ENCODE measurements at places on chromosomes 7 and 10.

DNA sequence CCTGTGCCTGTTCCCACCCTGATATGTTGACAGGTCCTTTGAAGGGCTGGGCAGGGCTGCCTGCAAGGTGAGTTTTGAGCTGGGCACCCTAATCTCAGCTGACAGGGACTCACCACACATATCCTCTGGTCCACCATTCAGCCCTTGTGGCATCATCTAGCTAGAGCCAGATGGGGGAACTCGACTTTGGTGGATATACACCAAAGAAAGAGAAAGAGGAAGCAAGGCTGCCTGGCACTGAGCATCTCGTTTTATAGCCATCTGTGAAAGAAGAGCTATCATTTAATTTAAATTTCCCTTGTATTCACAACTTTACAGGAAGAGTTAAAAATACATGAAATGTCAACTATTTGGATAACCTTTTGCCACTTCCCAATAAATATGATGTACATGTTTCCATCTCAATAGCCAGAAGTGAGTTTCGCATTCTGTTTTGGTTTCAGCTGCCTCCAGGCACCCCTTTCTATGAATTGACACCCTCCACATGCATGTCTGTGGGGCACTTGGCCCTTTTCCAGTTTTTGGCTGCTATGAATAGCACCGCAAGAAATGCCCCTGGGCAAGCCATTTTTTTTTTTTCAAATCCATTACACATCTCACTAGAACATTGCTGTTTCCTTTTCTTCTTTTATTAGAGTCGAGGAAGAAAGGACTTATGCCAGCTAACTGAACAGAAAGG is 22.9 kb upstream of the GRB10 start:
- DNase-seq: no peak

DNA sequence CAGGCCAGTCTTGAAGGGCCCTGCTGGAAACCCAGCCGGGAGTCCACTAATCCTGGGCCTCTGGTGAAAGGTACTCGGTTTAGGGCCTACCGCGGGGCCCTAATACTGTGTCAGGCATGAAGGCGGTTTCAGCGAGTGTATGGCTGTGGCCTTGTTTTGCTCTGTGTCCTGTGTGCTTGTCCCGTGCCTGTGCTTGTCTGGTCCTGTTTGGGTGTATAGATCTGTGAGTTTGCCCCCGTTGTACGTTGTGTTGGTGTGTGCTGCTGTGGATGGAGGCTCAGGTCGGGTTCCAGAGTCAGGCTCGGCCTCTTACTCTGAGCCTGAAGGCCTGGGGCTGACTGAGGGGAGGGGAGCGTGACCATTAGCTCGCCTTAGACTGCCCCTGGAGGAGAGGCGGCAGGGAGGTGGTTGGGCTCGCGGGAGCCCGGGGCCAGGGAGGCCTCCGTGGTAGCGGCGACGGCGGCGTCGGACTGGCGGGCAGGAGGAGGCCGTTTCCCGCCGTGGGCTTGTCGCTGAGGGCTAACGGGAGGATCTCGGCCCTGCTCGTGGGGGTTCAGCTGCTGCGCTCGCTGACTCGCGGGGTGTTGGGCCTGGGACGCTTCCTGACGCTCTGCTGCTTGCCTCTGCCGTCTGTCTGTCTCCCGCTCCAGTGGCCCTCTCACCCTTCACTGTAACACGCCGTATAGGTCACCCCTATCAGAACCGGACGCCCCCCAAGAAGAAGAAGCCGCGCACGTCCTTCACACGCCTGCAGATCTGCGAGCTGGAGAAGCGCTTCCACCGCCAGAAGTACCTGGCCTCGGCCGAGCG is 2.6 kb downstream of the TLX1 start:
- DNase-seq: no peak

- no peak for DNase-seq
These were observed 273.5 kb downstream of the KLF6 start for GRCh38 chr10:3511483-3511882.

- no peak for DNase-seq
These were observed 171.7 kb upstream of the PHF14 start for GRCh38 chr7:10802011-10802410.

DNA sequence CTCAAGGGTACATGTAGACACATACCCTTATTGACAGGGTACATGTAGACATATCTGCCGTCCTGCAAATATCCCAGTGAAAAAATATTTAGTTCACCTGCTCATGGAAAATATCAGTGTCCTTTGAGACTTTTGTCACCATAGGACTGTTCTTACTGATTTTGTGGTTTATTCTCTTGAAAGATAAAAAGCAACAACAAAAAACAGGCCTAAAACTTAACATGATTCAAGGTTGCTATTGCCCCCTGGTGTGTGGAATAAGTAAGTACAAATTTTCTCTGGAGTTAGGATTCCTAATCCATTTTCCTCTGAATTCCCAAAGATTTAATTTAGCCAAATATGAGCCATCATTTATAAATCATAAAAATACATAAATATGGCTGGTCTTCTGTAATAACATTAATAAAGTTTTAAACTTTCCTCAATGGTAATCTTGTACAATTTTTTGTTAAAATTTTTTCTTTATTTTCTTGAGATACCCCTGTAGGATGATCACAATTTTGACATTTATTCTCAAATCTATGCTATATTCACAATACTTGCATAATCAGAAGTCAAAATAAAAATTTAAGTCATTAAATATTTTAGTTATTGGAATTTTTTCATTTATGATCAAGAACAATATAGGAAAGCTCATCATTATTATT is 741.4 kb upstream of the POT1 start:
- DNase-seq: peak; percentile 13

GRCh38 chr10:102781921-102782557 is 38.3 kb downstream of the WBP1L start:
- no peak for DNase-seq

DNA sequence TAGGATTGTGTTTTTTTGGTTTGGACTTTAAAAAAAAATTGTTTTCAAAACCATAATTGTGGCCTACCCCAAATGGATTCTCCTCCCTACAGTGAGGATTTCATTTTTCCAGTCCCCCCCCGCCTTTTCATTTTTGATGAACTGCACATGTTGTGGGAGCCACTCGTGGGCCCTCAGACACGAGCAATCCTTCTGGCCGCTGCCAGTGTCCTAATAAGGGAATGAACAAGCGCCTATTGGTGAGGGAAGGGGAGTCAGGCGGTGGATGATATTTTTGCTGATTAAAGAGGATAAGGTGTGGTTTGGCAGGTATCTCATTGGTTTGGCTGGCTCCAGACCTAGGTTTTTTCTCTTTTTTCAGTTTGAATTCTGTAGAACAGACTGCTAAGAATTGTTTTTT is 78.7 kb upstream of the AGBL3 start:
- no peak for DNase-seq

DNA sequence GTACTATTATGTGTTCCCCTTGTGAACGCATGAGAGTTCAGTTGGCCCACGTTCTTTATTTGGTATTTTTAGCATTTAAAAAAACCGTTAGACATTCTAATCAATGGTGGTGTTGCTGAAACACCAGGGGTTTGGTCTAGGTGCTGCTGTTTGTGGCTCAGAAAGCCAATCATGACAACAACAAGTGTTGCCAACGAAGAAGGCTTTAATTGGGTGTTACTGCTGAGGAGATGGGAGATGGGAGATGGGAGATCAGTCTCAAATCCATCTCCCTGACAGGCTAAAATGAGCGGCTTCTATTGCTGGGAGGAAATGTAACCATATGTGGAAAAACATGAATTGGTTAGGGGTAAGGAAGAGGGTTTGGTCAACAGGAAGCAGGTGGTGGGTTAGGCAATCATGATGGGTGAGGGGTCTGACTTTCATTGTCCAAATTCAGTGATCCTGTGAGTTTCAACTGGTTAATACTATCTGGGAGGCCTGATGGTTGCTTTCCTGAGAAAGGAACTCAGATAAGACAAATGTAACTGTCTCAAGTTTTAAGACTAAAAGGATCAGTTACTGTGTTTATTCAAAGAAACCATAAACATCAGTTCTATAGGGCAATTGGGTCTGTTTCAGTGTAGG is 4.6 kb upstream of the ZNF425 start:
- DNase-seq: no peak

GRCh38 chr7:1355568-1356340 is 103.5 kb downstream of the MICALL2 start:
- peak; percentile 59 for DNase-seq

GRCh38 chr7:133873631-133874030 is 253.5 kb upstream of the LRGUK start:
- no peak for DNase-seq

DNA sequence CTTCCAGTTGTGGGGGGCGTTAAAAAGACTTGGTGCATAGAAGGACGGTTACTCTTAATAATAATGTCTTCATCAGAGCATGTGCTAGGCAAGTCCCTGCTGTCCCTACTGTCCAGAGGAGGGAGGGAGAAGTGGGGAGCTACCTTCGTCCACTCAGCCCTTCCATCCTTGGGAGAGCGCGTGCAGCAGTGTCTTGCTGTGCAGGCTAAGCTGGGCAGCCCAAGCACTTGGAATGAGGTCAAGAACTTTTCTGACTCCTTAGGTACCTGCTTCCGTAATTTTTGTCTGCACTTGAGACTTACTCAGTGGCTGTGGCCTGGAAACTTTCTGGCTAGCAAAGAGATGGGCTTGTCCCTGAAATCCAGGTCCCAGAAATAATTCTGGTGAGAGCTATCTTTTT is 265.9 kb upstream of the SORCS1 start:
- DNase-seq: no peak

DNA sequence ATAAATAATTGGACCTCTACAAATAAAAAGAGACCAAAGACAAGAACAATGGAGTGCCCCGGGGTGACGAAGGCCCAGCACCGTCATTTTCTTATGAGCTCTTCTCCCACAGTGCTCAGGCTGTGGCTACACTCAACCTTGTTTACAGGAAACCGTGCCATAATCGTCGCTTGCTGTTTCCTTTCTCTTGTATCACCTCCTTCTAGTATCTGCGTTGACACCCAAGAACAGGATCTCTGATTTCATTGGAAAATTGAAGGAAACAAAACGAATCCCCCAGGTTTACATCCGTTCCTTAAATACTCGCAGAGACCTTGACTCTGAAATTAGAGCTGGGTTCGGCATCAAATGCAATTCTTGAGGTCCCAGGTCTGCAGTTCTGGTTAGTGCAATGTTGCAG is 1.7 kb upstream of the IGFBP3 start:
- DNase-seq: no peak

DNA sequence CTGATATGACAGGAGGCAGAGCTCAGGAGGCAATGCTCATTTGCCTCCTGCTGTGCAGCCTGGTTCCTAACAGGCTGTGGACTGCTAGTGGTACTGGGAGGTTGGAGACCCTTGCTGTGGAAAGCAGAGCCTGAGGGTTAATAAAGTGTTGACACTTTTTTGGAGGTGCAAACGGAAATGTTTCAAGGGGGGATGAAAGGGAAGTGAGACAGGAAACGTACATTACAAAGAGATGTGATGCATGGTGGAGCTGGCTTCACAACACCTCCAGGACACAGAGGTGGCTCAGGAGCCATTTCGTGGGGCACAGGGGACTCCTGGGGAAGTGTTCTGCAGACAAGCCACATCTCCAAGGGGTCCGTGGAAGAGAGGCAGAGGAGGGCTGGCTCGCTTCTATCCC is 137.6 kb upstream of the SVIL start:
- DNase-seq: no peak

GRCh38 chr7:19404912-19405329 is 259.7 kb upstream of the FERD3L start:
- peak; percentile 23 for DNase-seq

- no peak for DNase-seq
These were observed 356.2 kb downstream of the RNLS start for GRCh38 chr10:88226891-88227290.
